ENCODE measurements at places on chromosomes 4 and X. TPM values are rescaled to one million over a fixed set of nuclear protein-coding genes. Genes with fewer than 3 reads are reported as not detected.

- no peak for DNase-seq
These were observed 30.1 kb downstream of the HOPX start for GRCh38 chr4:56651056-56651350.

REELD1 gene
- not detected for total RNA-seq

- no peak for DNase-seq
These were observed 121.3 kb downstream of the KIT start for GRCh38 chr4:54779036-54779435.

- DNase-seq: no peak
These were observed at the start of gene LRAT for GRCh38 chr4:154743683-154744340. TSS of gene LRAT (plus strand) at chr4:154744000. CDS start at chr4:154744327, 327 bp downstream.

DNA sequence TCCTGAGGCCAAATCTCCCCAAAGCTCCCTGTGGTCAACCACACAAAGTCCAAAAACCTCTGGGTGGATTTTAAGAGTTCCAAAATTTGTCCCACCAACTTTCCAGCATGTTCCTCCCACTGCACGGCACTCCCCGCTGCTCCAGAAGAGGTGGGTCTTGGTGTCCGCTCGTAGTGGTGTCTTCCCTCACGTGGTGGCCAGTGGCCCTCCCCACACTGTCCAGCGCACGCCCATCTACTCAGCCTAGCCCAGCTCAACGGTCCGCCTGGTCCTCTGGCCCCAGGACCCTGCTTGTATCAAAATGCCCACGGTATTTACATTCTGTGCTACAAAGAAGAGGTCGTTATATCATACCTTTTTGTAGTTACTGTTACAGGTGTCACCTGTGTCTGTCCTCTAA is 83.5 kb downstream of the NSUN7 start:
- DNase-seq: no peak

- DNase-seq: no peak
These were observed 175.8 kb downstream of the USP46 start for GRCh38 chr4:52483186-52483890.

KIAA1210 gene
- total RNA-seq: under 0.01 TPM

GRCh38 chrX:71532078-71532752 is 689 bp upstream of the OGT start:
- no peak for DNase-seq

DNA sequence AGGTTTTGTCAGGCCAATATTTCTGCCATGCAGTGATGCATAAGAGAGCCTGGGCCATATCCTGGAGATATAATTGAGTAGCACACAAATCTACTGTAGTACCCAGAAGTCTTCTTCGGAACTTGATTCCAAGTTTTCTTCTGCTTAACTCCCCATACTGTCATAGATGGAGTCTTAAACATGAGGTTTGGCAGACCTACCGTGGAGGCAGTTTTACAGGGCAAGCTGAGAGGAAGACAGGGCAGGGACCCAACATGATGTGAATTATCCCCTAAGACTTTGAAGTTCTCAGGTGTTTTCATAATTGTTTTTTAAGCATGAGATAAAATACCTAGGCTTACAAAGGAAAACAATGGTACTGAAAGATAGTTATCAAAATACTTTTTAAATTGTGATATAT is 18.2 kb downstream of the NHSL2 start:
- no peak for DNase-seq

RBM47 gene
- total RNA-seq: 1.6 TPM

ACE2 gene
- not detected for total RNA-seq

DNA sequence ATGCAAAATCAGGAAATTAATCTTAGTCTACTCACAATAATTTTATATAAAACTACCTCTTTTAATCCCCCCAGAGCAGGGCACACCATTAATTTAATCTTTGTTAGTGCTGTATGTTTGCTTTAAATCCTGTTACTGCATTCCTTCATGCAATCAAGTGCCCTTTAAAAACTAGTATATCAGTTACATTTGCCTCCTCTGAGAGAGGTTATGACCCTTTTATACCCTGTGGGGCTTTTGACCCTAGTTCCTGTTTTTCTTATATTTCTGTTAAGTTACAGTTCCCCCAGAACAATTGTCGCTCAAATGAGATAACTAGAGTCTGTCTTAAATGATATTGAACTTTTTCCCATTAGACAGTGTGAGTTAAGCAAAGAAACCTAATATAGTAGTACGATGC is 46.2 kb downstream of the GPC4 start:
- DNase-seq: no peak

GRCh38 chrX:153487590-153488071 is 7.1 kb upstream of the BGN start:
- DNase-seq: no peak

CAPN6 gene
- total RNA-seq: 0.31 TPM

HDX gene
- 17.8 TPM for total RNA-seq

DNA sequence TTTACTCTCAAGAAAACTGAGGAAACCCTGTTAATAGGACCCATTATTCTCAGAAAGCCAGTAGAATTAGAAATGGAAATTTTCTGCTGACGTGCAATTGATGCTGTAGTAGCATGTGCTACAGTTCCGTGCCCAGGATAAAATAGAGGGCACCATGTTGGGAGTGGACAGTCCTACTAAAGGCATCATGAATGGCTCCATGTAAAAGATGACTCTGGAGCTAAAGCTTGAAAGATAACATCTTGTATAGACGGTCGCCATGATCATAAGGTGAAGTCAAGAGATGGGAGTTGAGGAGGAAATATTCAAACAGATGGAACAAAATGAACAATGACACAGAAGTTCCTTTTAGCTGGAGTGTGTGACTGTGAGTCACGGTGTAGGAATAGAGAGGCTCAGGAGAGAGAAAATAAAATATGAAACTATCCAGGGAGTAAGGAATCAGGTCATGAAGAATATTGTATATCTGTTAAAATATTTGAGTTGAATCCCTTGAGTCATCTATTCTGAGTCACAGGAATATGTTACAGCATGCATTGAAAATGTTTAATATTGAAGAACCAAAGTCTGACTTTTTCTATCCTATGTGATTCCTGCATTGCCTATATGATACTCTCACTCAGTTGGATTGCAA is 31.8 kb downstream of the ANXA10 start:
- DNase-seq: no peak

WWC2 gene
- 15.1 TPM for total RNA-seq

TCEANC gene
- total RNA-seq: 14.7 TPM

HS6ST2 gene
- 5.0 TPM for total RNA-seq

MAP9 gene
- 32.6 TPM for total RNA-seq

GRCh38 chr4:24956091-24956490 is 43.2 kb upstream of the CCDC149 start:
- no peak for DNase-seq

DNA sequence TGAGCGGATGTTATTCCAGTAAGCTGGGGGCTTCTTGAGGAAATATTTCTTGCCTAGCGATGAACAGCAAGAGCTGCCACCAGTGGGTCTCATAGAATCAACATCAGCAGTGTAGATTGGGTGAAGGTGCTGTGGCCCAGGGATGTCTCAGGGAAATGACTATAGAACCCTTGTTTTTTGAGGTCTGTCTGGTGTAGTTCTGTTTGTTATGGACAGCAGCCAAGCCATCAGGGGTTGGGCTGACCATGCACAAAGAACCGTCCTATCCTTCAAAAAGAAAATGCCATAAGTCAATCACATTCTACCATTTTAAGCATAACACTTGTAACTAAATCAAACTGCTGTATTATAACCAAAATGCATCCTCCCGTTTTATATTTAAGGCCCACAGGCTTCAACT is 17.3 kb upstream of the C1GALT1C1 start:
- no peak for DNase-seq

FHIP1A gene
- total RNA-seq: 3.3 TPM

- no peak for DNase-seq
These were observed 55.4 kb upstream of the PABPC1L2A start for GRCh38 chrX:73134741-73135140.

DNA sequence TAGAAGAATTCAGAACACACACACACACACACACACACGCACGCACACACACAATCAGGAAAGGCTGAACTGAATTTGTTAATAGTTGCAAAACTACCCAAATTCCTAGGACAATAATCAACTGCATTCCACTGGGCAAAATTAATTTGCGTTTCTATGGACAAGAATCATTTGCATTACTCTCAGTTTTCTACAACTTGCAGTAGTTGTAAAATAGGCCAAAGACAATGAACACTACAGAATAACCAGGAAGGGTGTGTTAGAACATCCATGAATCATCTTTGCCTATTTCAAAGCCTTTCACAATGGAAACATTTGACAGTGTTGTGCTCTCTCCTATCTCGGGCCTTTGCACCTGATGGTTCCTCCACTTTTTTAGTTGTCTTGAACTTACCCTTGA is 77.1 kb upstream of the IGFBP7 start:
- DNase-seq: no peak

DNA sequence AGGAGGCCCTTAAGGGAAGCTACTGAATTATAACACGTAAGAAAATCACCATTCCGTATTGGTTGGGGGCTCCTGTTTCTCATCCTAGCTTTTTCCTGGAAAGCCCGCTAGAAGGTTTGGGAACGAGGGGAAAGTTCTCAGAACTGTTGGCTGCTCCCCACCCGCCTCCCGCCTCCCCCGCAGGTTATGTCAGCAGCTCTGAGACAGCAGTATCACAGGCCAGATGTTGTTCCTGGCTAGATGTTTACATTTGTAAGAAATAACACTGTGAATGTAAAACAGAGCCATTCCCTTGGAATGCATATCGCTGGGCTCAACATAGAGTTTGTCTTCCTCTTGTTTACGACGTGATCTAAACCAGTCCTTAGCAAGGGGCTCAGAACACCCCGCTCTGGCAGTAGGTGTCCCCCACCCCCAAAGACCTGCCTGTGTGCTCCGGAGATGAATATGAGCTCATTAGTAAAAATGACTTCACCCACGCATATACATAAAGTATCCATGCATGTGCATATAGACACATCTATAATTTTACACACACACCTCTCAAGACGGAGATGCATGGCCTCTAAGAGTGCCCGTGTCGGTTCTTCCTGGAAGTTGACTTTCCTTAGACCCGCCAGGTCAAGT is 6.9 kb upstream of the MSANTD1 start:
- DNase-seq: no peak

- DNase-seq: peak; percentile 48
These were observed 47.2 kb downstream of the SLC34A2 start for GRCh38 chr4:25702848-25703247.

- no peak for DNase-seq
These were observed 137.1 kb downstream of the DDX53 start for GRCh38 chrX:23136816-23137215.

- DNase-seq: no peak
These were observed 332.9 kb upstream of the CPEB2 start for GRCh38 chr4:14669371-14669770.

GRCh38 chr4:68951806-68952585 is 392 bp upstream of the UGT2A3 start:
- no peak for DNase-seq

GRCh38 chr4:123936621-123937043 is 540.0 kb downstream of the SPRY1 start:
- no peak for DNase-seq

CXXC4 gene
- total RNA-seq: 128 TPM

Data from occipital lobe (tissue), 3 donors.